ENCODE measurements at places on chromosomes 3 and 15.

GRCh38 chr15:71225851-71226250 lies 110.6 kb downstream of the THSD4 start:
- no peak for DNase-seq

- no peak for DNase-seq
Measured at GRCh38 chr3:196666001-196666867, 26.7 kb downstream of the NRROS start.

DNA sequence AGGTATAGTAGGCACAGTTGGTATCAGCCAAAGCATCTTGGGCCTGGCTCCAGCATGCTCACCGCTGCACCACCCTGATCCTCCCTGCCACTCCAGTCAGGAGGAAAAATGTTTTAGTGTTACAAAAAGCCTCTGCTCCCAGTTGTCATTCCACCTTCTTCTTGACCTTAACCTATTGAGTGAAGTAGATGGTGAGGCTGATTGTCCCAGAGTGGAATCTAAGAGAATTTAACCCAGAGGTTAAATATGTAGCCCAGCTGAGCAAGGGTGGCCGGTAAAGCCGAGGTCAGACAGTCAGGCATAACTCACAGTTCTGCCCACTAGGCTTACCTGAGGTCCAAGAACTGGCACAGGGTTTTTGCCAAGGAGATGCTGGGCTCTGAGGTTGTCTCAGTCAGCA lies 30.7 kb upstream of the TNIK start:
- DNase-seq, result no peak

DNA sequence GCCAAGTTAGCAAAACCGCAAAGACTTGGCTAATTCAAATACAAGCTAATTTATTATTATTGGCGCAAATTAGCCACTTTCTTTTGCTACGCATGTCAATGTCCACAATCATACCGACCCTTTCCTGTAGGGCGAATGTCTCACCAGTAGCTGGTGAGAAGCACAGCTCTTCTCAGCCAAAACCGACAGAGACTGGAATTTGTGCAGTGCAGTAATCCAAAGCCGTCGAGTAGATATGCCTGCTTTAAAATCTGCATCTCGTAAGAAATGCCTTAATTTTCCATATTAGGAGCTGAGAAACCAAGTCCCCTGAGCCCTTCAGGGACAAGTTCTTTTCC lies 614 bp upstream of the MINDY2 start:
- DNase-seq, result no peak

- DNase-seq, result peak; percentile 53
Measured at GRCh38 chr15:63603516-63603915, 6.3 kb downstream of the FBXL22 start.

- DNase-seq, result no peak
Measured at GRCh38 chr3:56966509-56966908, 94.0 kb upstream of the SPATA12 start.

GRCh38 chr3:182562274-182562673 lies 231.0 kb upstream of the ATP11B start:
- no peak for DNase-seq

- DNase-seq, result no peak
Measured at GRCh38 chr3:1228289-1228688, 135.5 kb downstream of the CNTN6 start.

DNA sequence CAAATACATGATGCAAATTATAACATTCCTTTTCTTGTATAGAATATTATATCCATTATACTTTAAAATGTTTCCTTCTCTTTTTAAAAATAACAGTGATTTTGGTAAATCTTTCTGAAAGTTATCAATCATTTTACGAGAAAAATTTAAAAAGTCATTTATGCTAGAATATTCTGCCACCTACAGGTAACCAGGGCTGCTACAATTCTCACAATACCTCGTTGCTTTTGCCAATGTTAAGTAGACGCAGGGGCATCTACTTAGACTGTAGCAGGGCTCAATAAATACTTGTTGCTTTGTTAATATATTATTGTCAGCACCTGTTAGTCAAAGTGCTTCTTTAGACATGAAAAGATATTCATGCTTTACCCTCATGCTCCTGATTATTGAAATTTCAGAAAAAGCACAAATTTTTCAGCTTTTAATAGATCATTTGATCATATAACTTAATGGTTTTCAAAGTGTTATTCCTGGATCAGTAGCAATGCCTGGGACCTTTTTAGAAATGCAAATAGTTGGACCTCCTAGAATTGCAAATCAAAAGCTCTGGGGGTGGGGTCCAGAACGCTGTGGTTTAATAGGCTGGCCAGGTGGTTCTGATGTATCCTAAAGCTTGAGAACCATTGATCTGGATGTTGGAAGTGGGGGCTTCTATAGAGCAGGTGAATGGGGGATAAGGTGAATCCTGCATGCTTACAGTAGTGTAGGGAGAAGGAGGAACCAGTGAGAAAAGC lies 223.6 kb upstream of the PDZRN3 start:
- no peak for DNase-seq

DNA sequence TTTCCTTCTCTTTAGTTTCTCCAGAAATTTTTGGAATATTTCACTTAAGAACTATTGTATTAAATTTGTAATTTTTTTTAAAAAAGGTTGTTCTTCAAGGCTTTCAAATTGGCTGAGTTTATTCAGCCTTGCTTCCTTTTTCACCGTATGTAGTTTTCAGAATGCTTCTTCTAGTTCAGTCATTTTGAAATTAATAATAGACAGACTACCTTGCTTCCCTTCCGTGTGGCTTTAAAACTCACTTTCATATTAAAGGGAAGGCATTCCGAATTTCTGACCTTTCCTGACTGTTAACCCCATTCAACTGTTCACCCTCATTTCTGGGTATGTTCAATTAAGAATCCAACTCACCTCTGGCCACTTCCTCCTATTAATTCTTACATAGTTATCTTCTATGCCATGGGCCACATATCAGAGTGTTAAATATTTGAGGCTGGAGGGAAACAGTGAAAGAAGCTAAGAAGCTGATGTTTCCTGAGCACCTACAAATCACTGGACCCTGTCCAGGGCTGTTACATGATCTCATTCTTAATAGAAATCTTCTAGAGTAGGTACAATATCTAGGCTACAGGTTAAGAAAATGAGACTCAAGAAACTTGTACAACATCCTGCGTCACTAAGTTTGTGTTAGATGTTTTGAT lies 237.5 kb downstream of the P3H2 start:
- DNase-seq, result no peak

DNA sequence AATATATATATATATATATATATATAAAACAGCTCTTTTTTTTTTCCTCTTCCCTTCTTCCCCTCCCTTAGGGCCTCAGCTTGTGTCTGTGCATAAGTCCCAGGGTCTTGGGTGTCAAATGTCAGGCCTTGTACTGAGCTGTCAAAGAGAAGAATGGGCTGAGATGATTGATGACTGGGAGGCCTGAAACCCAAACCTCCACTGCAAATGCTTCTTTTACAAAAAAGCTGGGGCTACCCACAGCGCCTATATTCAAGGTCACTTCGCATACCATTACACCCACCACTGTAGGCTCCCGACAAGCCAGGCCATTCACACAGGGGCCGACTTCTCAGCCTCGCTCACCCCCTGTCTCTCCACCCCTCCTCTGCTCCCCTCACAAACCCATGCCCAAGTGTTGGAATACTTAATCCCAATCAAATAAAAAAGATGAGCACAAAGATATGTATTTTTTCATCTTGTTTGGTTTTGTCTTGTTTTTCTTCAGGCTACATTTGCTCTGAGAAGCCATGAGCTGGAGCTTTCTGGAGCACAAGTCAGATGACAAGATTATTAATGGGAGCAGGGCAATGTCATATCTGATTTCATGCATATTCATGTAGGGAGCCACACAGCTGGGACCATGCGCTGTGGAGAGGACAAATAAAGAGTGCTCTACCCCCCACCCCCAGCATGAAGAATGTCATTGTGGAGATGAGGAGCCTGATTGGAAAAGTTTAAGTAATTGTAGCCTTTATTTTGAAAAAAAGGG lies 614.4 kb upstream of the NR2F2 start:
- DNase-seq, result no peak

GRCh38 chr3:69110941-69111546 lies 11.4 kb downstream of the LMOD3 start:
- no peak for DNase-seq

DNA sequence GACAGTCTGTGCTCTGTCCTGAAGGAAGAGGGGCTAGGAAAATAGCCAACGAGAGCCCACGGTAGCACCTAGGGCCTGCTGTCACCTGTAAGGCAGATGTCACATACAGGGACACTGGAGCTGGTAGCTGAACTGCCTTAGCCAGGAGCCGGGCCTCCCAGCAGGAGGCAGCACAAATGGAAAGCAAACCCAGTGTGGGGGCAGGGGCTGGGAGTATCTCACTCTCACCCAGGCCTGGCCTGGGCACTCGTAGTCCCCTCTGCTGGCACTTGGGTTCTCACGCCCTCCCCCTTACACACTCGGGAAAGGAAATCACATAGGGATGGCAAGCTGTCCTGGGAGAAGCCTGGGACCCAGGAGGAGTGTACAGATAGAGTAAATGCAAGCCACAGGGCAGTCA lies 173.1 kb upstream of the CHRNA7 start:
- DNase-seq, result no peak

DNA sequence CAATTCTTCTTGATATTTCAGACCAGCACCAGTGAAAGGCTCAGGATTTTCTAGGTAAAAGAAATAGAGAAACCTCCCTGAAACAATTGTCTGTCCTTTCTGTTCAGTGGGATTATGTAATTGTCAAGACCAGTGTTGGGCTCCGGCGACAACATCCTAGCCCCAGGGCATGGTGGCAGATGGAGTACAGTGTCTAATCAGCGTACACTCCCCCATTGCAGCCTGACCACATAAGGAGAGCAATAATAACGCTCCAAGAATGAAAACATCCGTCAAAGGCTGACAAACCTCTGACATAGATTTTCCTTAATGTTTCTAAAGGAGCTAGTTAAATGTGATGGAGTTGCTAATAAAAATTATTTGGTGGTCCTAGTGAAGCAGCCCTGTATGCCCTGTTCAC lies 144.6 kb downstream of the EBLN2 start:
- no peak for DNase-seq

DNA sequence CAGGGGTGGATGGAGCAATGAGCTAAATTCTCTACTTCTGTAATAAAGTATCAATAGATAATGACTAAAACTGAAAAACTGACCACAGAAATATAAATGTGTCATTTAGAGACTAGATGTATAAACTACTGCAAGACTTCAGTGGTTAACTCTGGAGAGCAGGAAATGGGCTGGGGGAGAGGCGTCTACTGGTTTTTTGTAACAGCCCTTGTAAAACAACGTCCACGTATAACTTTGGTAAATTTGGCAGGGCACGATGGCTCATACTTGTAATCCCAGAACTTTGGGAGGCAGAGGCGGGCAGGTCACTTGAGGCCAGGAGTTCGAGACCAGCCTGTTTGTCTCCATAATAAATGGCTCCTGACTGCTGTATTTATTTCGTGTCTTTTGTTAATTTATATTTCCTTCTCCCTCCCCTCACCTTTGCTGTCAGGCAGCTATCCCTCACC lies 12.5 kb downstream of the RAB27A start:
- no peak for DNase-seq

- no peak for DNase-seq
Measured at GRCh38 chr3:63980019-63980418, 43.3 kb downstream of the PSMD6 start.

DNA sequence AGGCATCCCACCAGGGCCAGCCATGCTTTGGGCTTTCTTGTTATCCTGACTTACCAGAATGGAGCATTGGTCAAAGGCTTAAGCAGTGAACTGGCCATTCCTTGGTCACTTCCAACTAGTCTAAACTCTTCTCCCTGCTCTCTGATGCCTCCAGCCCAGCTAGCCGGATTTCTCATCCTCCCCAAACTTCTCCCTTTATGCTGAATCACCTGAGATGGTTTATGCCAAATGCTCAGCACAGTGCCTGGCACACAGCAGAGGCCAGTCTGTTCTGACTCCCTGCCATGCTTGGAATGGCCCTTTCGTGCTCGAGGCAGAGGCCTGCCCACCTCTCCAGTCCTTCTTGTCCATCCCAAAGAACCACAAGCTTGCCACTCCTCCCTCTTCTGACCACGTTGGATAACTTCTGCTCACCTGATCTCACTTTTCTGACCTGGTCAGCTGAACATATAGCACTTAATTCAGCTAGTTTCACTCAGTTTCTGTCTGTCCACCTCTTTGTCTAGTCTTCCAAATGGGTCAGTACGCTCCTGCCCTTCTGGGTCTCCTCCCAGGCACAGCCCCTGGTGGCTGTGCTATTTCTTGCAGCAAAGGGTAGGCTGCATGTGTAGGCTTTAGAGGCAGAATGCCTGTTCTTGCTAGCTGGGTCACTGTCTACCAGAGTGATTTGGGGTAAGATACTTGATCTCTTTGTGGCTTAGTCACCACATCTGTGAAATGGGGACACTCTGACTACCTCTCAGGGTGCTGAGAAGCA lies 2.2 kb upstream of the RBP1 start:
- no peak for DNase-seq

DNA sequence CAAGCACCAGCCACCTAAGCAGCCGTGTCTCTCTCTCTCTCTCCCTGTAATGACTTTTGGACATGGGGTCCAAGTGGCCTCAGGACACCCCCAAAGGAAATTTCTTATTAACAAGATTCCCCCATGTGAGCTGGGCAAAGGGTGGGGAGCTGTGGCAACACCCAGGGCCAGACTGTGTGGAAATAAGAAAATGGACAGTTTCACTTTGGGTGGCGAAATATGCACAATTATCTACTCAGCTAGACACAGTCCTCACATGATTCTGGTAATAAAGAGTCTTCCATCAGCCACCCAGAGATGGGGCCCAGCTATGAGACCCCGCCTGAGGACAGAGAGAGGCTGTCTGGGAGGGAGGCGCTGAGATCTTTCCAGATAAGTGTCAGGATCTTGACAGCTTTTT lies 96.8 kb upstream of the TPM1 start:
- no peak for DNase-seq

DNA sequence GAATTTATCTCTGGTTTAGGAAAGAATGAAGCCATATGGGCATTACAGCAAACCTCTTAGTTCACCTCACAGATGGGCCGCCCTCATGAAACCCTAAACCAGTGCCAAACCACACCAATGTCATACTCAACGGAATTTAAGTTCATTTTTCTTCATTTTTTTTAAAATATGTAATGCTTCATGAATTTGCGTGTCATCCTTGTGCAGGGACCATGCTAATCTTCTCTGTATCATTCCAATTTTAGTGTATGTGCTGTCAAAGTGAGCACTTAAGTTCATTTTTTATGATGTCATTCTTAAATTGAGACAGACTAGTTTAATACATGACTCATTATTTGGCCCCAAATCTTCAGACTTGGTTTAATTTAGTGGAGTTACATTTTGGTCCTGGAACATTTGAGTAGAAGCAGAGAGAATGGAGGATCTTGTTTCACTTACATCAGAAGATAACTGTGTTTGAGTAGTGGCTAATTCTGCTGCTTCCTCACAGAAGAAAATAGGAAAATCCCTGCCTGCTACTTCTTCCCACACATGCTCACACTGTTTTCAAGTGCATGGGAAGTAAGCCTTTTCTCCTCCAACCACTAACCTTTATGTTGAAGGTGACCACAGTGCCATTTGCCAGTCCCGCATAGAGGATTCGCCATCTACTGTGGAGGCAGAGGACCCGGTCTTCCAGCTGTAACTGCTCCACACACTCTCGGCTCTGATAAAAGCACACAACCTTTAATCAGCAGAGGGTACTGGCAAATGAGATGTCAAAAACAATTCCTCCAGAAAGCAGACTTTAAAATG lies 63.3 kb downstream of the ZNF106 start:
- no peak for DNase-seq

GRCh38 chr3:9033867-9034266 lies 70.6 kb upstream of the RAD18 start:
- DNase-seq, result no peak
